ENCODE measurements at places on chromosomes 4 and X. TPM values are rescaled to one million over a fixed set of nuclear protein-coding genes. Genes with fewer than 3 reads are reported as not detected.

CLDN22 gene
- not detected for total RNA-seq

FAM90A26 gene
- not detected for total RNA-seq

SYP gene
- 4.5 TPM for total RNA-seq

ATOH1 gene
- not detected for total RNA-seq

RBM3 gene
- total RNA-seq: 133 TPM

NDP gene
- 0.52 TPM for total RNA-seq

TASL gene
- total RNA-seq: 0.75 TPM
